ENCODE measurements at places on chromosomes 6 and 20.

DNA sequence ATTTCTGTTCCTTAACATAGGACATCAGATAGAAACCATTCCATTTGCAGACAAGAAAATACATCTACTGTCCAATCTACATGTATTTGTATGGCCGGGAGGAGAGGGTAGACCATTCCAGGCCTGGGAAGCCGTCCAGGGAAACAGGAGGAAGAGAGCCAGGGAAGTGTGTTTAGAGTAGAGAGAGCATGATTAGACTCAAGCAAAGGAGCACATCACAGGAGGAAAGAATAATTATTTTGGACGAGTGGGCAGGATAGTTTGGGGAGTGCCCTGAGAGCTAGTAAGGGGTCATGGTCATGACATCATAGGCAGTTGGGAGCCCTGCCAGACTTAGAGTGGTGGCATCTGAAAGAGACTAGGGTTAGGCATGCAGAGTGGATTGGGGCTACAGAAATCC, 250.0 kb downstream of the HIVEP2 start:
- DNase-seq, result peak; percentile 88

DNA sequence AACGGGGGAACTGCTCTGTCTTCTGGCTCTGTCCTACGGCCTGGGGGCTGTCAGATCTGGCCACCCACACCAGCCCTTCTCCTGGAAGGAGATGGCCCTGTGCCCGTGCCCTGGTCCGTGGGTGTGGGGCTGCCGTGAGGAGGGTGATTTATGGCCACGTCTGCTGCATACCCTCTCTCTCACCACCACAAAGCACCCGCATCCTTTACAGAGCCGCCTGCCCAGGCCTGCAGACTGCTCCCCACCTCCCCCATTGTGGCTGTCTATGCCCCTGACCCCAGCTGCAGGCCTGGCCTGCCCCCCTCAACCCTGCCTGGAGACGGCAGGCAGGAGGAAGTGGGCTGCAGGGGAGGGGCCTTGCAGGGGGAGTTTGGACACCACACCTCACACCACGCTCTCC, 72.7 kb upstream of the GATA5 start:
- DNase-seq, result no peak

DNA sequence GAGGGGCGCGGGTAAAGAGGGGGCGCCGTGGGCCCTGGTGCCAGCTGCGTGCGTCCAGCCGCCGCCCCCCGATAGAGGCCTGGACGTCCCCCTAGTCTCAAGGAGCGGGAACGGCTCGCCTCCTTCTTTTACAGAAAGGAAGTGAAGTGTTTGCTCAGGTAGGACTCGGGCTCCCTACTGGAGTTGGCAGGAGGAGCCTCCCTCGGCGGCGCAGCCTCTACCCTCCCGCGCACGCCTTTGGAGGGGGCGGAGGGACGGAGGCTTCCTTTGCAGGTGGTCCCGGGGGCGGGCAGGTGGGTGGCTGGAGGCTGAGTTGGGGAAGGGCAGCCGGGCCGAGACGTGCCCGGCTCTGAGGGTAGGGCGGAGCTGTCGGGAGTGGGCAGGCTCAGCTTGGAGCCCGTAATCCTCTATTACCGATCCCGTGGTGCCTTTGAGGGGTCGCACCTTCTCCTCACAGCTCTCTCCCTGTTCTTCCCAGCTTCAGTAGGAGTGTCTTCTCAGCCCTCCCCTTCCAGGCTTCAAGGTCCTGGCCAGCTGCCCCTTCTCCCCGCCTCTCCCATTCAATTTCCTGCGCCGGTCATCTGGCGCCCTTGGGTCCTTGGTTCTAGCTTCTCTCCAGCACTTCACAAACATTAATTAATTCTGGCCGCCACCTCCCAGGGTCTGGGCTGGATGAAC, 728 bp downstream of the ITPR3 start:
- DNase-seq, result peak; percentile 64

DNA sequence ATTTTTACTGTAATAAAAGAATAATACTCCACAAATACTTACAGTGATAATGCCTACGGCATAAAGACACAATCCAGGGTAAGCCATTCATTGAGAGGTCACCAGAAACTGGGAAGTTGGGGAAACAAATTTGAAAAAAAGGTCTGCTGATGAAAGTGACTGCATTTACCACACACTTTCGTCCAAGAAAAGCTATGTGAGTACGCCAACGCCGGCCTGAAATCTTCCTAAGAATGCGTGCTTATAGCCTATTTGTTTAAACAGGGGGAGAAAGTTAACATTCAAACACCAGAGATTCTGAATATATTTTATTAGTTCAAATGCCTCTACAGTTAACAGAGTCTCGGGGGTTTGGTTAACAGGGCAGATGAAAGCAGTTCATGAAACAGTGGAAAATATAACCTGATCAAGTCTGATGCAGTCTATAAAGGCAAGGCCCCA, 657 bp upstream of the LTV1 start:
- DNase-seq, result no peak

DNA sequence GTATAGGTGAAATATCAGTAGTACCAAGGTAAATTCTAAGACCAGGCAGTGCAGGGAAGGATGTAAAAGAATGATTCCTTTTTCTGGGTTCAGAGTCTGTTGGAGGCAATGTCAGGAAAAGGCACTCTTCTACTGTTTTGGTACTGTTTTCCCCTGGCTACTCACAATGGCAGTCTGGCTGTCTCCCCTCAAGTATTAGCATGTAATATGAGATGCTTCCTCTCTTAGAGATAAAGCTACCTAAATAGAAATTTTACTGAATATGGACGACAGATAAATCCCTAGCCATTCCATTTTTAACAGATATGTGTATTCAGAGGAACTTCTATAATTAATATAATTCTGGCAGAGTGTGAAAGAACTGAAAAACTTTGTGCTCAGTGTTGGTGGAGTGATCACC, 3.5 kb downstream of the RNF8 start:
- no peak for DNase-seq

GRCh38 chr20:37596890-37597536, 69.3 kb upstream of the BLCAP start:
- DNase-seq, result no peak

DNA sequence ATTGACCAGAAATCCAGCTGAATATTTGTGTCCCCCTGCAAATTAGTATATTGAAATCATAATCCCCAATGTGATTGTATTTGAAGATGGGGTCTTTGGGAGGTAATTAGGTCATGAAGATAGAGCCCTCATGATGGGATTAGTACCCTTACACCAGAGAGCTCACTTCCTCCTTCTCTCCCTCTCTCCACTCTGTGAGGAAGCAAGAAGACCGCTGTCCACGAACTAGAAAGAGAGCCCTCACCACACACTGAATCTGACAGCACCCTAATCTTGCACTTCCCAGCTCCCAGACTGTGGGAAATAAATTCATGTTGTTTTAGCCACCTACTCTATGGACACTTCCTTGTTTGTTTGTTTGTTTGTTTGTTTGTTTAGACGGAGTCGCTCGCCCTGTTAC, 11.9 kb upstream of the PLAGL1 start:
- DNase-seq, result no peak

DNA sequence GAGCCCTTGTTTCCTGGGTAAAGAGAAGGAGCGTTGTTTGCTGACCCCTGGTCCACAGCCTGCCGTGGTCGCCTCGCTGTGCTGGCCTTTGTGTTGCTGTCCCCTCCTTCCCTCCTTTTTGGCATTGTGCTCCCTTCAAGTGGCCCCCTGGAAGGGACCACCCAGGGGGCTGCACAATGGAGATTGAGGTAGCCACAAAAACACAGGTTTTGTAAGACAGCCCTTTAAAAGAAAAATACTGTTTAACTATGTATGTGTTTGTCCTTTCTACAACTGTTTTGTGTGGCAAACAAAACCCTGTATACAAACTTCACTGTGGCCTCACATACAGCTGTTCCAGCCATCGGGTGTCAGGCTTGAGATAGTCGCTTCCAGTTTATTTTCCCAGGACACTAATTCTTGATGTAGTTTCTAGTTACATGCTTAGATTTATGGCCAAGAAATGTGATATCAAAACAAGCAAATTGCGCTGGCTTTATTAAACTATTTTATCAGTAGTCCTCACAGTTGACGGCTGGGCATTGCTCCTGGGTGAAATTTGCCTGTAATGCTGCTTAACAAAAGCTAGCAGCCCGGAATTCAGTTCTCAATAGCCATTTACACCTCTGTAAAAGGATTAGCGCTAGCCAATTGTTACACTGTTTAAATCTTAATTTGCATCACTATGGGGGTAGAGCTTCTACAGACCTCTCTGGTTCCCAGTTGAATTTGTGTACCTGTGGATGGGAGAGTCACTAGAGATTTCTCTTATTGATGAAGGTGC, 64.1 kb downstream of the KIZ start:
- no peak for DNase-seq

- no peak for DNase-seq
Observed at GRCh38 chr6:33850296-33850695, 46.5 kb upstream of the MLN start.

DNA sequence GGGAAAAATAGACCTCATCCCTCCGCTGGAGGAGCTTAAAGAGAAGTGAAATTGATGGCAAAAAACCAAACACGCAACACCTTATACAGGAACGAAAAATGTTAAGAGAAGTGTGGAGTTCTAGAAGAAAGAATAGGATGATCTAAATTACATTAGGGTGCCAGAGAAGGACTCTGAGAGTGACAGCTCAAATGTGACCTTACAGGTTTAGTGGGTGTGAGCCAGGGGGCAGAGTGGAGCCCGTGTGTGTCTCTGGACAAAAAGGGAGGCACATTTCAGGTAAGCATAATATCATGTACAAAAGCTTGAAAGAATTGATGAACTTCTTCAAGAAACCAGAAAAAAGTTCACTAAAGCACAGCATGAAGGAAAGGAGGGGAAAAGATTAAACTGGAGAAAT, 20.8 kb downstream of the HLA-DRA start:
- no peak for DNase-seq

DNA sequence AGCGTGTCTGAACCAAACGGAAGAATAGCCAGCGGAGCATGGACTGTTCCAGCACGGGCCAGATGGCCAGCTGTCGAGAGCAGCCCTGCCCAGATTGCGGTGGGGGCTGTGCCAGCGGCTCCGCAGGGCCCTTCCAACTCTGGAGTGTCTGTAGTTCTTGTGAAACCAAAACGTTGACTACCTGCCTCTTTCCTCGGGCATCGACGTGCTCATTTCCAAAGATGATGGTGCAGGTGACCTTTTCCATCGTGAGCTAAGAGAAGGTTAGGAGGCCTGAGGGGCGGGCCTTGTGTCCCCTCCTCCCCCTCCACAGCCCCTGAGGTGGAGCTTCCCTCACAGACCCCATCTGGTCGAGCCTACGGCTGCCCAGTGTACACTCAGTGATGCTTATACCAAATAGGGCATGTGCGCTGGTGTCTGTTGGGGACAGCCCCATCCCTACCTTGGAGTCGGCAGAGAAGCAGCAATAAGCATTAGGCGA, 12.9 kb upstream of the C20orf144 start:
- peak; percentile 70 for DNase-seq

GRCh38 chr6:52735071-52735470, 28.2 kb downstream of the GSTA2 start:
- no peak for DNase-seq

GRCh38 chr6:33925936-33926335, 122.1 kb upstream of the MLN start:
- DNase-seq, result no peak

DNA sequence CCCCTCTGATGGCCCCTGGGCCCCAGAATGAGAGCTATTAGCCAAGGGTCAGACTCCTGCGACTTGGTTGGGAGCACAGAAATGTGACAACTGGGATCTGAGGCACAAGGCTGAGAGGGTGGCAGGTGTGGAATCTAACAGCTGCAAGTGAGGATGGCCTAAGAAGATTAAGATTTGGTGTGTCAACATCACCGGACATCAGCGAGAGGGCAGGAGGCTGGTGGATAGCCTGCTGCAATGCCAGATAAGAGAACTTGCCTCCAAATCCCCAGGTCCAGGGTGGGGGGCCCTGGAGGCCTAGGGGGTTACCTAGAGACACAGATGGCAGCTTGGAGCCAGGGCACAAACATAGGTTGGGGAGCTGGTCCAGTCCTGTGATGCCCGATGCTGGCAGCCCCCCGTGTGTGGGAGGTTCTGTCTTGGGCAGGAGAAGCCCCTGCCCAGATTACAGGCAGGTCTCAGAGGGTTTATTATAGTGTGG, 155.8 kb downstream of the GRM4 start:
- no peak for DNase-seq

DNA sequence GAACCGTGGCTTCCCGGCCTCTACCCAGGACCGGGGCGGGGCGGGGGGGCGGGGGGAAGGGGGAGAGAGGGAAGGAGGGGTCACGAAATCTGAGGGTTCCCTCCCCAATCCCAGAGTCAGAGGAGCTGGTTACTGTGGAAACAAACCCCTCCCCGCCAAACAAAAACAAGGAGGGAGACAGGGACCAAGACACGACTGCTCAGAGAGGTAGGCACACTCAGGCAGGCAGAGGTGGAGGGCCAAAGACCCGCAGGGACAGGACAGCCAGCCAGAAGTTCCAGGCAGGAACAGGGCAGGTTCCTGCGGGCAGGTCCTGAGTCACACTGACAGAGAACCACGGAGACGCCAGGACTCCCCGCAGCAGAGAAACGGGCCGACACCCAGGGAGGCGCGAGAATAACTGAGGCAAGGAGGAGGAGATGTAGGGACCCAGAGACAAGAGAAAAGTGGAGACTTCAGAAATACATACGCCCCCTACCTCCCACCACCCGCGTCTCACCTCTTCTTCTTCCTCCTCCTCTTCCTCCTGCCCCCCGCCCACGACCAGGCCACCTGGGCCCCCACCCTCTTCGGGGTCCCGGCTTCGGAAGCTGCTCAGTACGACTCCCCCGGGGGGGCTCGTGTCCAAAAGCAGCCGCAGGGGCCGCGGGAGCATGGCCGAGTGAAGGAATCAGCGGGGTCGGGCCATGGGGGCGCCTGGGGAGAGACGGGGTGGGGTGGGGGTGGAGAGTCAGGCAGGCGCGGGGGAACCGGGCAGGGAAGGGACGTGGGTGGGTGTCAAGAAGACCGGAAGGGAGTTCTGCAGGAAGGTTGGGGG, 578 bp downstream of the RGL2 start:
- peak; percentile 91 for DNase-seq

DNA sequence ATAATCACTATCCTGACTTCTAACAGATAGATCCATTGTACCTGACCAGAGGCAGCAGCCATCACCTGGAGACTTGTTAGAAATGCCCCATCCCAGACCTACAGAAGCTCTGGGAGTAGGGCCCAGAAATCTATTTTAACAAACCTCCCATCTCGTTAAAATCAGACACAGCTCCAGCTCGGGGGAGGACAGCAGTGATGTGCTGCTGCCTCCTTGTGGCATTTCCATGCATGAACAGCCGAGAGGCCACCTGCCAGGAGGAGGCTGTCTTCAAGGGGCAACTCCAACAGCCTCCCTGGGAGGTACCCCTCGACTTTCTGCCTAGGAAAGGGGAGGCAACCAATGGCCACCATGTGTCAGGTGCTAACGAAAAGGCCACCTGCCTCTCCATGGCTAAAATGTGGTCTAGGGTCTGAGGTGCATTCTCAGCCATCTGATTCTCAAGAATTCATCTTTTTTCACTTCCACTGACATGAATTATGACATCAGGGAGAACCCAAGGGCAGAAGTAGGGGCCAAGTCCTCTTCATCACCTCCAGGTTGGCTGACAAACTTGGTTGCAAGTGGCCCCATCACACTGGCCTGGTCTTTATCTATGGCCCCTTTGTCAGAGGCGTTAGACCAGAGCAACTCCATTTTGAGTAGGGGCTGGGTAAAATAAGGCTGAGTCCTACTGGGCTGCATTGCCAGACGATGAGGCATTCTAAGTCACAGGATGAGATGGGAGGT, 12.2 kb upstream of the KCNK15 start:
- peak; percentile 79 for DNase-seq

GRCh38 chr6:163249651-163250101, 164.8 kb upstream of the QKI start:
- no peak for DNase-seq

- no peak for DNase-seq
Observed at GRCh38 chr6:17628873-17629272, 28.8 kb downstream of the FAM8A1 start.

GRCh38 chr6:47700053-47700452, 1.7 kb downstream of the ADGRF4 start:
- no peak for DNase-seq

- DNase-seq, result no peak
Observed at GRCh38 chr6:155491421-155491820, 35.8 kb upstream of the NOX3 start.

Measured in femur (tissue), 1 donor.